ENCODE measurements at places on chromosomes 1 and 21.
A peak's percentile ranks its signal among the peaks of the same experiment; 100 is the strongest.

GRCh38 chr1:53220171-53220961 is at the start of gene CZIB:
Gene CZIB (minus strand): TSS chr1:53220634. CDS start chr1:53220575, 59 bp downstream.
- DNase-seq = peak; percentile 93

- no peak for DNase-seq
Observed at GRCh38 chr1:187006896-187007295, 178.1 kb downstream of the PLA2G4A start.

DNA sequence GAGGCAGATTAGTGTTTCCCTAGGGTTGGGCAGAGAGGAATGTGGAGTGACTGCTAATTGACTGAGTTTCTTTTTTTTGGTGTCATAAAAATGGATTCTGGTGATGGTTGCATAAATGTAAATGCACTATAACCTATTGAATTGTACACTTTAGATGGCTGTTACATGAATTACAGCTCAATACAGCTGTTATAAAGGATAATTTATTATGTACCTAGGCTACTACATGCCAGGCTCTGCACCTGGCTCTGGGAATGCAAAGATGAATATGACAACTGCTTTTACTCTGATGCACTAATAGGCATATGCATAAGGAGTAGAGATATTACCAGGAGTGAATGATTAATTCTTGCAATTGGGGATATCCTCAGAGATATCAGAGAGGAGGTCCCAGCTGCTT is 345.3 kb downstream of the PTBP2 start:
- no peak for DNase-seq

GRCh38 chr1:150477733-150478132 is 9.5 kb upstream of the TARS2 start:
- no peak for DNase-seq

GRCh38 chr21:42057851-42058437 is 13.2 kb upstream of the UMODL1 start:
- no peak for DNase-seq

GRCh38 chr1:152683846-152684245 is 2.1 kb upstream of the LCE2B start:
- no peak for DNase-seq

DNA sequence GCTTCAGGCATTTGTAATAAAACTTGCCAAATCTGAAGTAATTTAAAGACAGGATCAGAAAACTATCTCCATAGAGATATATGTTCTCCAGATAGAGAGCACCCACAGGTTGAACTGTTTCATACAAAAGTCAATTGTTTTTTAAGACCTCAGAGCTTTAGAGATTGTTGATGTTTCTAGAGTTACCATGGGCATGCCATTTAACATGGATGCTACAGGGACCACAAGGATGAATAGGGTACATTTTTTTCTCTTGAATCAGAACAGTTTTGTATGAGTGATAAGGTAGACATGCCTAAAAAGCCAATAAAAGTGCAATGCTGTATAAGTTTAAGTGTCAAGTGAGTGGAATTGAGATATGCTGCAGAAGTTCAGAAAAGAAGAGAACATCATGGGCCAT is 511.0 kb upstream of the CAMK1G start:
- DNase-seq = no peak
